ENCODE measurements at places on chromosomes 4 and X. TPM values are rescaled to one million over a fixed set of nuclear protein-coding genes. Genes with fewer than 3 reads are reported as not detected.

MAGEC2 gene
- total RNA-seq: not detected

P2RY10 gene
- not detected for total RNA-seq

LRPAP1 gene
- total RNA-seq: 196 TPM

BRS3 gene
- total RNA-seq: not detected

GPR173 gene
- total RNA-seq: 9.8 TPM

APLN gene
- 4.0 TPM for total RNA-seq

FHDC1 gene
- total RNA-seq: 0.16 TPM

MAEA gene
- 61.7 TPM for total RNA-seq

GIMD1 gene
- not detected for total RNA-seq

KLHL4 gene
- 0.56 TPM for total RNA-seq

KLHL13 gene
- total RNA-seq: 4.1 TPM

LEF1 gene
- total RNA-seq: 12.9 TPM

QDPR gene
- 24.4 TPM for total RNA-seq

AFM gene
- total RNA-seq: not detected

ADH1C gene
- total RNA-seq: 0.13 TPM

MAGEC3 gene
- not detected for total RNA-seq

IGBP1 gene
- total RNA-seq: 56.8 TPM

C4orf50 gene
- not detected for total RNA-seq

RADX gene
- total RNA-seq: 2.7 TPM
